ENCODE measurements at places on chromosomes 5 and 9. TPM values are rescaled to one million over a fixed set of nuclear protein-coding genes. Genes with fewer than 3 reads are reported as not detected.

DNA sequence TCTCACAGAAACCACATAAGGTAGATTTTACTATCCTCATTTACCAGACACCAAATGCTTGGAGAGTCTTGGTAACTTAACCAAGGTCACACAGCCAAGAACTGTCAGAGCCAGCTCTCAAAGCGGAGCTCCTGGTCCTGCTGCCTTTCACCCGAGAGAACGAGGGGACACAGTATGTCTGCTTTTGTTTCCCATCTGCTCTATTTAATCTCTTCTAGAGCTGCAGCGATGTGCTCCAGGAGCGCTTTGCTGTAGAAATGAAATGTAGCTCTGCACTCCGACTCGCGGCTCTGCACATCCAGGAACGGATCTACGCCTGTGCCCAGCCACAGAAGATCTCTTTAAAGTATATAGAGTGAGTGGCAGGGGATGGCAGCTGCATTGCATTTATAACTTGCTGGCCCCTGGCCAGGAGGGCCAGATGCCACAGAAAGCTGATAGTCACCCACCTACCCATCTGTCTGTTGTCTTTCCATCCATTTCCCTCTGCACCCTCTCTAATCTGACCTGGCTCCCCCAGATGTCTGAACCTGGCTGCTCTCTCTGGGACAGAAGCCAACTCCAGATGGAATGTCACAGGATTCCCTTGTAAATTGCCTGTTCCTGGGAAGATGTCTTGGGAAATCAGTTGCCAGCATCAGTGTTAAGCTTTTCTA lies 21.4 kb upstream of the TRMT10B start:
- no peak overlapping the region for H3K4me3 ChIP-seq
- H3K27ac ChIP-seq, result no peak overlapping the region
- no peaks in the 10 kb centered on the region for H3K36me3 ChIP-seq
- H3K4me1 ChIP-seq, result no peaks in the 10 kb centered on the region
- no peak for DNase-seq
- no peaks in the 10 kb centered on the region for H3K27me3 ChIP-seq

DNA sequence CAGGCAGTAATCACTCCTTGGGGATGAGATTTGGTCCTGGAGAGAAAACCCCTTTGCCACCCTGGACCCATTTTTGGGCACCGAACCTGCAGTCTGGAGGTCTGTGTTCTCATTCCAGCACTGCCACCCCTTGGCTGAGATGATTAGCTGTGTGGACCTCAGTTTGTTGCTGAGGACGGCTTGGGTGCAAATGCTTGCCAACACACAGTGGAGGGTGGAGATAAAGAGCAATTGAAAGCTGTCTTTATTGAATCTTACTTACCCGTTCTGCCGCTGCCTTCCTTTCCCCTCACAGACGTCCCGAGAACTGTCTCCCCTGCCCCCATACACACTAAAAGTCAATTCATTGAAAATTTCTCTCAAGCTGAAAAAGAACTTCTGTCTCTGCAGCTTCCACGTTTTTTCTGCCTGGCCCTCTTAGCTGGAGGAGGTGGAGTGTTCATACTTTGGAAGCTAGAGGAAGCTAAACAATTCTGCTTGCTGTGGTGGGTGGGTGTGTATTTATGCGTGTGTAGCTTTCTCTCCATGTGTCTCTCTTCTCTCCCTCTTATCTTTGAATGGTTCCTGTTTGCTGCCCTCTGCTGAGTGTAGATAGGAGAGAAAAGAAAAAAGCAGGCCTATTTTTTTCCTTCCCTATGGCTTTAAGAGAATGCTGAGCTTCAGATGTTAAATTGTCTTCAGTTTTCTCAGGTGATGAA lies 6.6 kb downstream of the GALNT10 start:
- H3K4me3 ChIP-seq, result peak overlapping the region; percentile 41
- no peaks in the 10 kb centered on the region for H3K27me3 ChIP-seq
- H3K27ac ChIP-seq, result peak overlapping the region; percentile 60

- no peak overlapping the region for H3K4me3 ChIP-seq
- no peak for DNase-seq
- no peaks in the 10 kb centered on the region for H3K27me3 ChIP-seq
- no peaks in the 10 kb centered on the region for H3K36me3 ChIP-seq
- H3K27ac ChIP-seq, result no peak overlapping the region
These were observed 7.9 kb downstream of the SLC6A3 start for GRCh38 chr5:1437226-1437829.

- H3K27ac ChIP-seq, result no peak overlapping the region
- H3K27me3 ChIP-seq, result no peaks in the 10 kb centered on the region
- H3K4me1 ChIP-seq, result no peaks in the 10 kb centered on the region
- no peak overlapping the region for H3K4me3 ChIP-seq
- H3K36me3 ChIP-seq, result no peaks in the 10 kb centered on the region
These were observed 297.5 kb upstream of the GRIN3A start for GRCh38 chr9:102035929-102036328.

- no peaks in the 10 kb centered on the region for H3K36me3 ChIP-seq
- H3K4me3 ChIP-seq, result no peak overlapping the region
- DNase-seq, result no peak
These were observed 61.4 kb upstream of the CKMT2 start for GRCh38 chr5:81171769-81172168.

DNA sequence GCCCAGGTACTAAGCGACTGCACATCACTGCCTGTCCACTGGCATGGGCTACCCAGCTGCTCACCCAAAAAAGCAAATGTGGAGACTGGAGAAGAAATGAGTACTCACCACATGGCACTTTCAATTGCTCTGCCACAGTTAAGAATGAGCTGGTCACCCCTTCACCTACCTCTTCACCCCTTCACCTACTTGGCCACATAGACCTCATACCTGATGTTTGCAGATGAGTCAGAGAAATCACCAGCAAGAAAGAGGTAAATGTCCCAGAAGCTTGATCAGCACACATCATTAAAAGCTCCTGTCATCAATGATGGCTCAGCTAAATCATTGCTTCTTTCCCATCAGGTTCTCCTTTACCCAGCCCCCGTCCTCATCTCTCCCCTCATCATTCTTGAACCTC lies 7.6 kb upstream of the PRUNE2 start:
- no peak overlapping the region for H3K27ac ChIP-seq
- H3K4me1 ChIP-seq, result no peaks in the 10 kb centered on the region
- no peak for DNase-seq
- H3K36me3 ChIP-seq, result no peaks in the 10 kb centered on the region

GRCh38 chr5:133072021-133072420 lies 20.2 kb downstream of the HSPA4 start:
- DNase-seq, result no peak
- H3K27me3 ChIP-seq, result no peaks in the 10 kb centered on the region
- H3K27ac ChIP-seq, result no peak overlapping the region
- no peak overlapping the region for H3K4me3 ChIP-seq
- H3K4me1 ChIP-seq, result no peaks in the 10 kb centered on the region
- peaks cover 90% of the 10 kb centered on the region for H3K36me3 ChIP-seq

GRCh38 chr5:35939639-35940038 lies 1.2 kb upstream of the CAPSL start:
- DNase-seq, result no peak
- H3K36me3 ChIP-seq, result no peaks in the 10 kb centered on the region
- H3K27ac ChIP-seq, result no peak overlapping the region
- no peak overlapping the region for H3K4me3 ChIP-seq
- no peaks in the 10 kb centered on the region for H3K4me1 ChIP-seq

DNA sequence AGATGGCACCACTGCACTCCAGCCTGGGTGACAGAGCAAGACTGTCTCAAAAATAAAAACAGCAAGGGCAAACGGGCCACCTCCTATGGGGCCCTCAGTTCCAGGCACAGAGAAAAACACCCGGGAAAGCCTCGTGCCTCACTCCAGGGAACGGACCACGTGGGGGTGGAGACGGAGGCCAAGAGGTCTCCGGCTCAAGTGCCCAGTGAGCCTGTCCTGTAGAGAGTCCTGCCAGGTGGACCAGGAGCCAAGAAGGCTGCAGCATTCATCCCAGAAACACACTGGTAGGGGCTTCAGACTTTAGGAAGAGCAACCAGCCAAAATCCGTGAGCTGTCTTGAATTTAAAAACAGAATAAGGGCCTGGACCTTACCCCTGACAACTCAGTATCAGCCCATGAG lies 63.8 kb downstream of the C5orf15 start:
- no peaks in the 10 kb centered on the region for H3K27me3 ChIP-seq
- no peak overlapping the region for H3K4me3 ChIP-seq
- H3K27ac ChIP-seq, result no peak overlapping the region
- H3K4me1 ChIP-seq, result no peaks in the 10 kb centered on the region
- DNase-seq, result no peak

- H3K36me3 ChIP-seq, result no peaks in the 10 kb centered on the region
- H3K27me3 ChIP-seq, result no peaks in the 10 kb centered on the region
- H3K4me3 ChIP-seq, result no peak overlapping the region
- no peaks in the 10 kb centered on the region for H3K4me1 ChIP-seq
- no peak overlapping the region for H3K27ac ChIP-seq
- DNase-seq, result no peak
These were observed 483.2 kb upstream of the BRINP1 start for GRCh38 chr9:119852390-119852789.

GRCh38 chr9:27336126-27336525 lies 39.2 kb upstream of the EQTN start:
- no peak overlapping the region for H3K4me3 ChIP-seq
- no peaks in the 10 kb centered on the region for H3K4me1 ChIP-seq
- no peak for DNase-seq
- no peak overlapping the region for H3K27ac ChIP-seq
- H3K27me3 ChIP-seq, result no peaks in the 10 kb centered on the region
- H3K36me3 ChIP-seq, result no peaks in the 10 kb centered on the region

The TNFSF15 gene
- not detected for total RNA-seq

The PCDHA5 gene
- total RNA-seq, result not detected

The SUSD3 gene
- 68.7 TPM for total RNA-seq

The HEMGN gene
- total RNA-seq, result 3.6 TPM

The UGT3A1 gene
- not detected for total RNA-seq

The CCDC192 gene
- total RNA-seq, result not detected

The SHOC1 gene
- not detected for total RNA-seq

The CCL21 gene
- not detected for total RNA-seq

The TXNDC8 gene
- total RNA-seq, result not detected
